ENCODE measurements at places on chromosomes 6 and 20.

GRCh38 chr20:58893355-58894120 lies 41.0 kb downstream of the GNAS start:
- no peak for DNase-seq

DNA sequence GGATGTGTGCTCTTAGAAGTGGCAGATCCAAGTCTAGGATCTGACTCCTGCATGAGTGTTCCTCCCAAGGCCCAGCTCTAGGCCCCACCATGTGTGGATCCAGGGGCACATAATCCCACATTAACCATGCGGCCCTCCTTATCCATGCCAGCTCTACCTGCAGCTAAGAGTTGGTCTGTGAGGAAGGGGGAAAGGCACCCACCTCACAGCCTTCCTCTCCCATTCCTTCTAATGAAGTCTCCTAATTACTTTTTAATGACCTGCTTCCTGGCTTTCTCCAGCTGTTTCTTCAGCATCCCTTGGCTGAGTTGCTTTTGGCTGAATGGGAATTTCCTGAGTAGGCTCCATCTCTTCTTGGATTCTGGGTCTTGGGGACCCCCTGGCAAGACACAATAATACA lies 52.2 kb downstream of the NPEPL1 start:
- DNase-seq: no peak

DNA sequence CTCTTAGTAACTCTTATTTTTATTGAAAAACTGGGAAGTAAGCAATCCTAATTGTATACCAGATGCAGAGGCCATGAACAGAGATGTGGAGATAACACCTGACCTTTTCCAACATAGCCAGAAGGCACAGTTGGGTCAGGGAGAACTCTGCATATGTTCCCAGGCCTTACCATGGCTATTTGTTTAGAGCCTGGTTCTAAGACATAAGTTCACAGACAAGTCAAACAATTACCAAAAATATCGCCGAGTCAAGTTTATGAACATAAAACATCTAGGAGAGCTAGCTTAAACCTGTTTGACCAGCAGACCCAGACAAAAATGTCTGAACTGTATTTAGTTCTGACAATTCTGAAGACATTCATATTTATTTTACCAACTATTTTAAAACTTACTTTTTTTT lies 26.7 kb upstream of the IYD start:
- no peak for DNase-seq

- no peak for DNase-seq
These were observed 489 bp downstream of the TBX18 start for GRCh38 chr6:84763886-84764331.

- no peak for DNase-seq
These were observed 15.3 kb upstream of the DHX35 start for GRCh38 chr20:38946836-38947235.

DNA sequence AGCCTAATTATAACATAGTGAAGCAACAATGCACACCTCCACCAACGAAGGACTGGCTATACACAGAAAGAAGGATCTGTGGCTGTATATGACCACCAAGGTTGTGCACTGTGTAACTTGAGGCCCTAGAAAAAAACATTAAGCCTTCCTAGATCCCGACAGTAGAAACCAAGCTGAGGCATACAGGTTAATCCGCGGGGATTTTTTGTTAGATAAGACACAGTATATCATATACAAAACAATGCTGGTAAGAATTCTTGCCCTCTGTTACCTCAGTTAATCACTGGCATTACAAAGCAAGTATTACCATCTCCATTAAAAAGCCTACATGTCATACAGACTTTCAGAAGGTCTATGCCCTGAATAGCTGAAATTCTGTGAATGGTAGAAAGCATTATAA lies 228.8 kb downstream of the TBC1D32 start:
- DNase-seq: no peak

GRCh38 chr6:130050230-130050629 lies 31.8 kb downstream of the L3MBTL3 start:
- DNase-seq: no peak

DNA sequence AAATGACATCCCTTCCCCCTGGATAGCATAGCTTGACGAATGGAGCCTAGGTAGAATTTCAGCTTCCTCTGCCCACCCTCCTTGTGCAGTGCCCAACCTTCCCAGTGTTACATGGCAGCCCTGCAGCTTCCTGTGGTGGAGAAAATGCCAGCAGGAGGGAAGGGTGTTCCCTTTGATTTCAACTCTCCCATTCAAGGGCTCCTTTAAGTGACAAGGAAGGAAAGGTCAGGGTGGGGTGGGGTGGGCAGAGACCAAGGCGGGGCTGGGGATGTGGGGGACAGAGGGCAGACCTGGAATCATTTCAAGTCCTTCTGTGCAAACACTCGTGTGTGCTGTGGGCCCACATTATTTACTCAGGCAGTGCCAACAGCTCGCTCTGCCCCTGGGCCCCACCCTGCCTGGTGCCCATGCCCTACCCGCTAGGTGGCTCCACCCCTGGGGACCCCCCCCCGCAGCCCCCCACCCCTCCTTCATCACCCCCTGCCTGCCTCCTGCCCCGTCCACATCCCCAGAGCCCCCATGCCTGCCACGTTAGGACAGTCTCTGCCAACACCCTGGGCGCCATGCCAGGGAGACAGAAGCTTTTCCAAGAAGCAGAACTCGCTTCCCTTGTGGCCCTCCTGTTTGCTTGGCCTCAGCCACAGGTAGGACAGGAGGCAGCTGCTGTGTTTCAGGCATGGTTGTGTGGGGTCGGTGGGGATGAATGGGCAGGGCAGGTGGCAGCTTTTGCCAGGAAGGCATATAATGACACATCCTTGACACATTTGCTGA lies 9.4 kb downstream of the SPDEF start:
- no peak for DNase-seq

DNA sequence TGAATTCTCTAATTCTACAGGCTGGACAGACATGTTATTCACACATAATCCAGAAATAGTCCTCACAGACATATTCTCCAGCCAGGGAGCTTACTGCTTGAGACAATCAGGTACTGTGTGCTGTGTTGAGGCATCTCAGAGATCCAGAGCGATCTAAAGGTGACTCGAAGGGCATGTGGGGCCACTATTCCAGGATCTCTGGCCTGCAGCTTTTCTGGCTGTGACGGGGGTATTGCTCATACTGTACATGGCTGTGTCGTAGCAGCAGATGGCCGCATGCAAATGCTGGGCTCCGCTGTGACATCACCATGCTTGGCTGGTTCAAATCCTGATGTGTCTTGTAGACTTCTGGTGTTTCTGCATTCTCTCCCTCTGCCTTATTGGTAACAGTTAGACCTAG lies 37.8 kb downstream of the CD109 start:
- DNase-seq: no peak

- DNase-seq: no peak
These were observed 4.0 kb upstream of the CD93 start for GRCh38 chr20:23090147-23090546.

GRCh38 chr20:24289737-24290481 lies 179.5 kb upstream of the SYNDIG1 start:
- peak; percentile 35 for DNase-seq

DNA sequence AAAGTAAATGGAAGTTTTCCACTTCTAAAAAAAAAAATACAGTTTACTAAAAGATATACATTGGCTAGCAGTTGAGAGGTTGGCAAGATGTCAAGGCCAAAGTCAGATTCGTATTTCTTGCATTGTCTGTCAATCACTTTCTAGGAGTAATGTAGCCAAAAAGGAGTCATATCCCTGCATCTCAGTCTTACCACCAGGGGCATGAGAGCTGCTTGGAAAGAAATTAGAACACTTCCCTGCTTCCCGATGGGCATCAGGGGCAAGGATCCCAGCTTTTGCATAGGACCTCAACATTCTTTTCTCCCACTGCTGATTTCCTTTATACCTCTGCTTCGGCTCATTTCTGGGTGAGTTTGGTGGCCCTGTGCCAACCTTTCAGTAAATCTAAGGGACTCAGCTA lies 581.0 kb upstream of the MAP3K7 start:
- DNase-seq: no peak

GRCh38 chr6:13413900-13414555 lies 73.4 kb downstream of the GFOD1 start:
- DNase-seq: no peak

DNA sequence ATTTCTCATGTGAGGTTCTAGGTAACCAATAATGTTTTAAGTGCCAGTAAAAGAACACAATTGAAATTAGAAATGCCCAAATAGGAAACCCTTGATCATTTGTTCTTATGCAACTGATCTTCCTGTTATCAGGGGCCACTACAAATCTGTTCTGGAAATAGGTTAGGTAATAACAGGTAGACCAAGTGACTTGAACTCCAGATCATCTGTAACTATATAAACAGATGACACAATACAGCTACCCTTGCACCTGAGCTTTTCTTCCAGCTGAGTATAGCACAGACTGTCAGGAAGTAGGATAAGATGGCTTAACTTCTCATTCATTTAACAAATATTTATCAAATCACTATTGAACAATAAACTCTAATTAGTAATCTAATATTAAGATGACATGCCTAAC lies 52.5 kb downstream of the MAN1A1 start:
- DNase-seq: no peak

DNA sequence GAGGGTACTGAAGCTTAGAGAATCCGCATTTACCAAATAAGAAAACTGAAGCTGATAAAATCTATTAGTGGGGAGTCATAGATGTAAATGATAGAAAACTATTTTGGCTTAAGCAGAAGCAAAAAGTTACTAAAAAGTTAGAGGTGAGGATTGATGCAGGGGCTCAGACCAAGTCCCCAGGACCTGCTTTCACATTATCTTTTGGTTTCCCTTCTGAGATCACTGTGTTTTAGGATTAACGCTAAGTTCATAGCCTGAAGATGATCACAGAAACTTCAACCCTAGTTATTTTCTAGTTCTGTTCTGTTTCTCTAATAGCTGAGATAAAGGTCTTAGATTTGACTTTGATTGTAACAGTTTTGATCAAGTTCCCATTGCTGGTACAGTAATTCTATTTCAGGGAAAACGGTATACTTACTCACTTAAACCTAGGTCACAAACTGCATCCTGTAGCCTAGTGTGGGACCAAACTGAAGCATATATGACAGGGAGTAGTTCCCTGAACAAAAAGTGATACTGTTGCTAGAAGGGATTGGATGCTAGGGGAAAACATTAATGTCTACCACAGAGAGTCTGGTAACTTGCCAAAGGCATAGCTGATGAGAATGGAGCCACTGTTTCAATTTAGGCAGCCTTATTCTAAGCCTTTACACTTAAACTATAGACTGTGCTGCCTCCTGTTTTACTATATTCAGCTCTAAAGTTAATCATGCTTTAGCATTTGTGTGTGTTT lies 13.1 kb downstream of the CYB5R4 start:
- DNase-seq: no peak

DNA sequence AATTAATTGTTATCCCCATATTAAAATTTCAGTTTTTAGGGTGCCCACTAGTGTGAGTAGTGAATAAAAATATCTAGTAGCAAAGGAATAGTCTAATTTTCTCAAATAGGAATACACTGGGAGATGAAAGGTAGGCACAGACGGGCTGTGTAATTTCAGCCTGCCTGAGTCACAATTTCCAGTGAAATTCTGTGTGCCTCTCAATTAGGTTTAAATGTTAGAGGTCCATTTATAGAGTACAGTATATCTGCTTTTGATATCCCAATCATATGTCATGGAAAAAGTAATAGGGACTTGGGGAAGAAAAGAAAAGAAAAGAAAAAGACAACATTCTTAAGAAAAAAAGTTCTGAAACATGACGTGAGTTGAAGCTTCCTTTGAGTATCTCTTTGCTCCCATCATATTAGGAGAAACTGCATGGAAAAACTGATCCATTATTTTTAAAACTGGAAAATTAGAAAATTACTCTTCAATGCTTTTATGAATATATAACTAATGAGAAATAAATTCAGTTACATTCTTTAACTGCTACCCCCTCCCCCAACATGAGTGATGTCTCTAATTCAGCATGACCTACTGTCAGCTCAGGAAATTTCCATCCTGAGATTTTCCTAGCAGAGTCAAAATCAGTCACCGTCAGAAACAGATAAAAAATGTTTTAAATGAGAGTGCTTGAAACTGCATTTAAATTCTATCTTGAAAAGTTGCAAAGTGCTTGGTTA lies 473.8 kb upstream of the HSF2 start:
- no peak for DNase-seq

GRCh38 chr6:1079525-1079924 lies 232.4 kb upstream of the FOXQ1 start:
- no peak for DNase-seq

DNA sequence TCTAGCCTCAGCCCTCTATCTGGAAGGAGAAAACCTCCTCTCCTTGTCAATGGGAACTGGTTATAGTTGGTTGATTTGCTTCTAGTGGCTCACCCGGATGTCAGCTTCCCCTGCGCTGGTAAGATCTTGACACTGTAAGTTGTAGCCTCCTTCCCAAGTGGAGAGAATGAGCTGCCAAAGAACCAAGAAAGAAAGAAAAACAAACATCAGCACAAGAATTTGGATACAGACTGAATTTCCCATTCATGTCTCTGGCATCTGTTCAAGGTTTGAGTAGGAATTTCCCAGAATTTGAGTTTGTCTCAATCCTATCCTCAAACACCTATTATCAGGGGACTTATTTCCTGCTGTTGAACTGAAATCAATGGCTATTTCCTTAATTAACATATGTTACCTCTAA lies 44.1 kb downstream of the ELOVL2 start:
- no peak for DNase-seq

DNA sequence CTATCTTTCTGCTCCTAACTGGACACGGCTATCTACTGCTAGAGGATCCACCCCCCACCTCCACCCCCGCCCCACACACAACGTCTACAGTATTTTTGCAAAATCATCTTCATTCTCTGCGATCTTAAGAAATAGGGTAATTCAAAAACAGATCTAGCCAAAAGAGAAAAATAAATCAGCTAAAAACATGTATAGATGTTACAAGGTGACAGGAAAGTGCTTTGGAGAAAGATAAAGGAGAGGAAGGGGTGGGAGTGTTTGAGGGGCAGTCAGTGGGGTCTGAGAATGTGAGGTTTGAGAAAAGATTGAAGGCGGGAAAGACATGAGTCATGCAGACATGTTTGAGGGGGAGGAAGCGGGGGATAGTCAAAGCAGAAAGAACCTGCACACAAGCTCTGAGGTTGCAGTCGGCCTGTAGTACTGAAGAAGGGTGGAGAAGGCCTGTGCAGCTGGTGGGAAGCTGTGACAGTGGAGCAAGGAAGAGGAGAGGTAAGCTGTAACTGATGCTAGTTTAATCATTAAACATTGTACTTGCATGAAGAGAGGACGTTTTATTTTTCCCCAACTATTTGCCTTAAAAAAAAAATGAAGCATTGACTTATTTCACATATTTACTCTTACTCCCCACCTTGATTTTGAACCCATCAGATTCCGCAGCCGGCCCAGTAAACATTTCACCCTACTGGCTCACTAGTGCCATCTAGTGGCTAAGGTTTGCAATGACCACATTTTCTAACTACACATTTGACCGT lies 332.6 kb downstream of the ADGRB3 start:
- peak; percentile 44 for DNase-seq

- DNase-seq: no peak
These were observed 70.0 kb upstream of the TOP1 start for GRCh38 chr20:40958598-40958997.

GRCh38 chr20:44714102-44714700 lies 968 bp upstream of the CCN5 start:
- DNase-seq: no peak

- DNase-seq: peak; percentile 39
These were observed 290.6 kb upstream of the ZNF337 start for GRCh38 chr20:25987073-25987927.

GRCh38 chr6:28393912-28394662 lies 5.5 kb downstream of the ZSCAN12 start:
- DNase-seq: no peak

- DNase-seq: no peak
These were observed 60.9 kb downstream of the BCAS4 start for GRCh38 chr20:50855498-50856474.
